Stimulated activated CD4-positive, alpha-beta T cell treated with anti-CD3 and anti-CD28 coated beads, Interleukin-12 subunit alpha, Interleukin-12 subunit beta, amount 100 ng/mL, for 4 hours (primary cell): ENCODE measurements at places on chromosomes 5 and 9.

DNA sequence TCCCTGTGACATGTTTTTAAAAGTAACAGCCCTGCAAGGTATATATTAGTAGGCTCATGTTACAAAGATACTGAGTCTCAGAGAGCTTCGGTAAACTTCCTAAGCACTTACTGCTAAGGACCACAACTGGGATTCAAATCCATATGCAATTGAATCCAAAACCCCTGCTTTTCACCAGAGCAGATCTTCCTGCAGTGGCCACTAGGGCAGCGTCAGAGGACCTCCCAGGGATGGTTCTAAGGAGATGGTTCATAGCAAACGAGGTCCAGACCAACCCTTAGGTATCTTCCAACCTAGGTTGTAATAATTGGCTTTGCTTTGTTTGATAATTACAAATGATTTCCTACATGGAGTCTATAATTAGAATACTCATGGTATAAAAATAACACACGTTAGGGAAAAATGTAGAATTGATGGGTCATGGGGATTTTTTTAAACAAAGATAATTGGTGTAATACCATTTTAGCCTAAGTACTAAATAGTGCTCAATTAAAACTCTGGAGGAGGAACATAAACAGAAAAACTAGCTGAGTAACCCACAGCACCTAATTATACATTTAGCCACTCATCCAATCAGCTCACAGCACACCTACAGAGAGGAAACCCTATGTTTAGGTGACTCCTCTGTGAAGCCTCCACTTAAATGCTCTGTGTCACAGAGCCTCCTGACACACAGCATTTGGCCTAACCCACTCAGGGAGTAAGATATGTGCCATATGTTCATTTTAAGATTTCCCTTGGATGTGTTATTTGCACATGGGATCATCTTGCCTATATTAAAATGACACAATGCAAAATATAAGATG, 10.0 kb upstream of the CAST start:
- DNase-seq: no peak

- no peak for DNase-seq
Observed at GRCh38 chr9:97809666-97810344, 43.2 kb upstream of the FOXE1 start.

DNA sequence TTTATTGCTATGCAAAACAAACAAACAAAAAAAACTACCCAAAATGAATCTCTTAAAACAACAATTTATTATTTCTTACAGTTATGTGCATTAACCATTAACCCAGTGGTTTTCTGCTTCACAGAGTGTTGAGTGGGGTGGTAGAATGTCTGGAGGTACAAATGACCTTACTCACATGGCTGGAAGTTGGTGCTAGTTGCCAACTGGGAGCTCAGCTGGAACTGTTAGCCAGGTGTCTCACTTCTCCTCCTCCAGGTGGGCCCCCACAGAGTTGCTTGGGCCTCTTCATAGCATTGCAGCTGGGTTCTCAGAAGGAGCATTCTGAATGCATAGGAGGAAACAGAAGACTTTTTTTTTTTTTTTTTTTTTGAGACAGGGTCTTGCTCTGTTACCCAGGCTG, 10.5 kb upstream of the B4GALT1 start:
- no peak for DNase-seq

GRCh38 chr9:5643005-5643624, 14.2 kb downstream of the RIC1 start:
- DNase-seq: no peak

DNA sequence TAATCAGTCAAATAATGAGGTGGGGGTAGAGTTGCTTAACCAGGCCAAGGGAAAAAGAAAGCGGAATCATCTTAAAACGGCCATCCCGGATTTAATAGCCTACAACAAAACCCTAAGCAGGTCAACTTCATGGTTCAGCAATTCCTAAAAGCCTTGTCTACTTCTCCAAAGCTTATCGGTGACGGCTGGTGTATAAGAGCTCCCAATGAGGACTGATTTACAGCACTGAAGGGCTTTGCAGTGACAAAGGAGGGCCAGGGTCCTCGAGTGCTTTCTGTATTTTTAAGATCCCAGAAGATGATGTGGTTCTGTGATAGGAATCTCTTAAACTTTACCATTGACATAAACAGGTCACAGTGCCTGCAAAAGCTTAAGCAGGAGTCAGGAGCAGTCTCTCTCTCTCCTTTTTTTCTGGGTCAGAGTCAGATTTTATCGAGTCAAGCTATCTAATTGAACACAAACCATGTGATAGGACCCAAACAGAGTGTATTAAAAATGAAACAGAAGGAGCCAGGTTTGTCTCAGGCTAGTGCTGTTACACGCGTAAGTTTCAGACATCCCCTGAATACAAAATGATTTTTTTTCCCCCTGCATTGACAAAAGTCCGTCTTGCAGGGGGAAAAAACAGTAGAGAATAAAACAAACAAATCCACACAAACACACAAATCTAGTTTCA, 663.6 kb upstream of the ZNF608 start:
- DNase-seq: no peak

GRCh38 chr9:127987103-127987614, 6.4 kb upstream of the EEIG1 start:
- no peak for DNase-seq

DNA sequence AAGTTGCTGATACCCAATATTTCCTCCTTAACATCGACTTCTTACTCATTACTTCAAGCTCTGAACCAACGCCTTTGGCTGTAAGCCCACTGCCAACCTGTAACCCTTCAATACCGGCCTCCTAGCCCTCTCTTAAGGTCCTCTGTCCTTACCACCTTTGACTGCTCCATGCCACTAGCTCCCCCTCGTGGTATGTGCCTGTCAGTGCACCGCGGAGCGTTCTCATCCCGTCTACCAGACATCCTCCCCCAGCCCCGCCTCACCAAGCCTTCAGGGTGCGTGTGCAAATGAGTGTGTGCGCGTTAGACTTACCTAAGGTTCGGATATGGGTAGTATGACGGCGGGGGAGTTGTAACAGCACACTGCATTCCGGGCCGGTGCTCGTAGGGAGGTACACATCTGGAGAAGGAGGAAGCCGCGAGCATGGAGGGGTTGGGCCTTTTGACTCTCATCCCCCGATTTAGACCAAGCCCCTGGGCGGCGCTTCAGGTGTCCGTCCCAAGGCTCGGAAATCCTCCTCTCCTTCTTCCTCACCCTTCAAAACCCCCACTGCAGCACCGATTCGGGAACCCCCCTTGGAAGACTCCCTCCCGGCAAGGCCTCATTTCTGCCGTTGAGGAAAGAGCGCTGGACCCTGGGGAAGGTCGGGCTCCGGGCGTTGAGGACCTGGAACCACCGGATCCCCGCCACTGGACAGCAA, 2.8 kb upstream of the MYORG start:
- DNase-seq: peak; percentile 84

DNA sequence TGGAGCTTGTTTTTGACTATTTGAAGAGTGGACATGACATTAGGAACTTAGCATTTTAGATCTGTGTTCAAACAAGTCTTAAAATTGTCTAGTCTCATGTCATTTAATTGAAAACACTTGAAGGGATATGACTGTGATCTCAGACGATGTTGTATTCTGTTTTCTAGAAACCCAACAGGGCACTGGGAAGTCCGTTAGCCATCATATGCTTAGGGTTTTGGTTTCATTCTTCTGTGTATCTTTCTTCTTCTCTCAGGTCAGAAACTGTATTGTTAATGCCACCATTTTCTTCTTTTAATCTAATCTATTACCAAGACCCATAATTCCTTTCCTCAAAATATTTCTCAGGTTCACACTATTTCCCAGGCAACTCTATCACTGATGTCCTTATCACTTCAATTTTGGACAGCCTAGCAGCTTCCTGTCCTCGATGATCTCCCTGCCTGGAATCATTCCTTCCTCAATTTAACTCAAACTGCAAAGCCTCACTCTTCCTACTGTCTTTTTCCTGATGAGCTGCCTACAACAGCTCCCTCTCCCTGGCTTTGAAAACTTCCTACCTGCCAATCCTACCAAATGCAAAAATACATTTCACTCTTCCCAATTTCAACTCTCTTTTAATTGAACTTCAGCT, 77.7 kb downstream of the MEF2C start:
- DNase-seq: no peak

DNA sequence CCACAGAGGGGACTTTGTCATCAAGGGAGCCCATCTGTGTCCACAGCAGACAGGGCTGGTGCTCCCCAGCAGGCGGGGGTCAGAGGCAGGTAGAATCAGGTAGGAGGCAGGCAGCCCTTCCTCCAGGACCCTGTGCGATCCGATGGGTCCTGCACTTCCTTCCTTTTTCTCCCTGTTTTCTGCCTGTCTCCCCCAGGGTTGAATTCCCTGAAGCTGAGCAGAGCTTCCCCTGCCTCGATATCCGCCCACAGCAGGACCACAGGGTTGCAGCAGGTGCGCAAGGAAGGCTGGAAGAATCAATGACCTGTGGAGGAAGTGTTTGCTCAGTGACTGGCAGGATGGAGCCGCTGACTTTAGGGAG, 69.2 kb downstream of the MRPL36 start:
- no peak for DNase-seq

- DNase-seq: no peak
Observed at GRCh38 chr5:20032896-20033295, 44.9 kb upstream of the CDH18 start.

DNA sequence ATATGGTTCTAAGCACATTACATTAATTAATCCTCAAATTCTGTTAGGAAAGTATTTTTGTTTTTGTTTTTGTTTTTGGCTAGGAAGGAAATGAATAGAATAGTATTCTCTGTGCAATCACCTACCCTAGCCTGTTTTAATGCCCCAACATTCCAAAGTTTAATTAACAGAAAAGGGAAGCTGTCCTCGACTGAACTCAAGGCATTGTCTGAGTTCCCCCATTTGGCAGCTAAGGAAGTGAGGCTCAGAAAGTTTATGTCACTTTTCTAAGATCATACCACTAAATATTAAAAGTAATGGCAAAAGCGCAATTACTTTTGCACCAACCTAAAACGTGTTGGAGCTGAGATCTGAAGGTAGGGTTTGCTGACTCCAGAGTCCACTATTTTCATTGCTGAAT, 59.8 kb downstream of the FGF1 start:
- no peak for DNase-seq

DNA sequence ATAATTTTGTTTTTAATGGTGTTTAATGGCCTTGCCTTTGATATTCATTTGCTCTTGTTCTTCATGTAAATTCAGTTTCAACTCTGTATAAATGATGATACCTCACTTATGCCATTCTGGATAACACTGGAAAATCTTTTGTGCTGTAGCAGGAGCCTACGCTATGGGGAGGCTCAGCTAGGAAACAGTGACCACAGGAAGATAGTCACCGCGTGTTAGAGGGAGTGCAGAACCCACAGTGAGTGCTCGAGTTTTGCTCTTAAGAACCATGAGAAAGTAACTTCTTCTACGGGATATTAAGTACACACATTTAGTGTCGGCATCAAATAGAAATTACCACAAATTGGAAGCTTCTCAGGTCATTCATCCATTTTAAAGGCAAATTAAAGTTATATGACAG, 143.9 kb downstream of the IRX2 start:
- DNase-seq: no peak

GRCh38 chr9:125758986-125759763, 12.0 kb downstream of the PBX3 start:
- DNase-seq: no peak

GRCh38 chr5:80752427-80752826, 97.6 kb upstream of the DHFR start:
- no peak for DNase-seq
